Retina (tissue), 1 donor: ENCODE measurements at places on chromosomes 2 and 18.

- DNase-seq = peak; percentile 89
These were observed at the start of gene PDE11A for GRCh38 chr2:178072383-178073301. Gene PDE11A, minus strand, starts transcription at chr2:178072777. Its CDS starts 340 bp downstream, at chr2:178072437.

GRCh38 chr18:39994498-39994897 lies 1960.5 kb upstream of the PIK3C3 start:
- no peak for DNase-seq

DNA sequence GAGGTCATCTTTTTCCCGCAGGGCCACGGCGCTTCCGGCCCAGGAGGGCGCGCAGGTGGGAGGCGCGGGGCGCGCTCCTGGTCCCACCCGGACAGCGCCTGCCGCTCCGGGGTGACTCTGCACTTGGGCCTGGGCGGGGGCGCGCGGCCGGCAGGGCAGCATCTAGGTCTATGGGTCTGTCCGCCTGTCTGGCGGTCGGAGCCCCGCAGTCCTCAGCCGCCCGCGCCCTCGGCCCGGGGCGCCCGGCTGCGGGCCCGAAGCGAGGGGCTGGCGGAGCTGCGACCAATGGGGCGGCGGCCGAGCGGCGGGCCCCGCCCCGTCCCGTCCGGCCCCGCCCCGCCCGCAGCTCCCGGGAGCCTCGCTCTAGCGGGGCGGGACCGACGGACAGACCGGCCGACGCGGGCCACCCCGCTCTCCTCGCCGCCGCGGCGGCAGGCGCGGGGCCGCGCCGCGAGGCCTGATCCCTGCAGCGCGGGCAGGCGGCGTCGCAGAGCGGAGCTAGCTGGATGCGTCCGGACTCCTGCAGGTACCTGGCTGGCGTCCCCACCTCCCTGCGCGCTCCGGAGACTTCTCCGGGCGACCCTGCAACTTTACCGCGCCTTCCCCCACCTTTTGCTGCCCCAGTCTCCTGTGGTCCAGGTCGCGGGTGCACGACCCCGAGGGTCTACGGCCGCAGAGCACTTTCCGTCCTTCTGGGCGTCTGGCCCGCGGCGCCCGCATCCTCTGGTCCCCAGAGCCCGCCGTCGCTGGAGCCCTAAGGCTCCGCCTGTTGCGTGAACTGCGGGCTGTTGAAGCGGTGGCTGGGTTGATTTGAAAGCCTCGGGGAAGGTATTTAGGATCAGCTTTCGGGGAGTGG lies at the start of gene KCNS3:
KCNS3 (plus strand) TSS at position 387 of the 856 bp plus-strand sequence. CDS start 52,342 bp downstream, outside the sequence.
- peak; percentile 78 for DNase-seq

DNA sequence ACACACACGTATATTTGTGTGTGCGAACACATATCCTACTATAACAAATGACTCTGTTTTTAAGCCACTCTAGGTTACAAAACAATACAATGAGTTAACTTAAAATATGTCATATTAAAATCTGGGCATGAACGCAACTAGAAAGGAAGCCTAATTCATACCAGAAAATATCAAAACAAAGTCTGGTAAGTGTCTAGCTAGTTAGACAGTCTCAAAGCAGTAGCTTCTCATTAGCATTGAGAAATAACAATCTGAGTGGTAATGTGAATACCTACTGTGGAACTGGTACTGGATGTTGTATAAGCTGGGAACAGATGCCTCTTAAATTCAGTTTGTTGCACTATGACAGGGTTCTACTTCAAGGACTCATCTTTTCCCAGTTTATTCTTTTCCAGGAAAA lies 32.5 kb upstream of the WIPF1 start:
- DNase-seq = no peak

DNA sequence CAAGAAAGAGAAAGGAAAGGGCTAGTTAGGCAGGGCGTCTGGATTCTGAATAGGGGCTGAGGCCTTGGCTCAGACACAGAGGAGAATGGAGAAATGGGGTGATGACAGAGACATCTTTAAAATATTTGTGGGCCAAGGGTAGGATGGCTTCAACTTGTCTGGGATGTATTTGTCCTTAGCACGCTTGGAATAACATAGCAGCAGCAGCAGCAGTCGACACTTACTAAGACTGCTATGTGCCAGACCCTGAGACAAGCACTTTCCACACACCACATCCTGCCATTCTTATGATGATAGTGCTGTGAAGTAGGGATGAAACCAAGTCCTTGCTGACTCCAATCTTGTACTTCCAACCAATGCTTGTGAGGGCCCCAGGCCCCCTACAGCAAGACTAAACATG lies 2.6 kb downstream of the IL1RL1 start:
- no peak for DNase-seq

GRCh38 chr2:233402346-233402745 lies 48.1 kb downstream of the DGKD start:
- no peak for DNase-seq

GRCh38 chr2:204680576-204680975 lies 135.3 kb downstream of the PARD3B start:
- DNase-seq = no peak

DNA sequence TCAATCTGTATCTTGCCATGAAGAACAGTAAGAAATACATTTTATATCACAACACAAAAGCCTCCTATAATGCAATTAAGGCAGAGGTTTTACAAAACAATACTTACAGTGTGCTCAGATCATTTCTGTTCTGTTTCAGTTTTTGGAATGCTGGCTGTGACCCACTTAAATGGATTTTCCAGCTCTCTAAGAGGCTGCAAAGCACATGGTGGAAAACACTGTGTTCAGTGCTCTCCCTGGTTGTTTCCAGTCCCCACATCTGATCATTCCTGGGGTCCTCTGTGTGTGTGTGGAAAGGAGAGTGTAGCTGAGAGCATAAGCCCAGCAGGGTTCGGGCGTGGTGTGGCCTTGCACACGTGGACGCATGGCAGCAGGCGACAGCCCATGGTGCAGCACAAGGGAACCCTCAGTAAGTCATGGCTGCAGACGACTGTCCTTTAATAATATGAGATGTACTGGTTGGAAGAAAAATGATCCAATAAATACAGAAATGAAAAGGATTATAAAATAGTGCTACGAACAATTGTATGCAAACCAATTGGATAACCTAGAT lies 95.6 kb downstream of the FAM210A start:
- DNase-seq = no peak

DNA sequence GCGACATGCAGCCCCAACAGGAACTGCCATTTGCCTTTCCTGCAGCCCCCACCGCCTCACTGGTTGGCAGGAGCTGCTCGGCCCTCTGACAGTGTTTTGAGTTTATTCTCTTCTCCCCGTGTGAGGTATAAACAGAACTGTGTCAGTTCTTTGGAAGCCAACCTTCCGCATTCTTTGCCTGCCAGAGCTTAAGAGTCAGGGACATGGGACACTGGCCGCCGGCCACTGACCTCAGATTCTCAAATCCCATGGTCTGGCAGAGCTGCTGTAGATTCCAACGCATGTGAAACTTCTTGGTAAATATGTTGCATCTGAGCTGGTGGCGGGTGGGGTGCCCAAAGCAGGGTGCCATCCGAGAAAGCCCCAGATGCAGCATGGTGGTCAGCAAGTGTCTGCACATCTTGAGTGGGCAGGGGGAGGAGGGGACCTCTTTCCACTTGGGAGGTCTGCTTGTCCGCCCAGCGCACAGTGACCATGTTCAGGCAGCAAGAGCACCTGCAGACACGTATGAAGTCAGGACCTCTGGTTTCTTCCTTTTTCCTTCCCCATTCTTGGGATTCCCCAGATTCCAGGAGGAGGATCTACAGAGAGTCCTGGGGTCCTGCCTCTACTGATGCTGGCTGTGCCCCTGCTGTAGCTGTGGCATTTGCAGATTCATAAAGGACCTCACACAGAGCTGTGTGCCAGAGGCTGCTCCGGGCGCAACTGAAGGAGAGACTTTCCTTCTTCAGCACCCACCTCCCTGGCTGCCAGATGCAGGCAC lies 23.8 kb downstream of the ASB18 start:
- no peak for DNase-seq

- peak; percentile 32 for DNase-seq
These were observed 141.9 kb downstream of the ANKRD44 start for GRCh38 chr2:197168705-197169104.

GRCh38 chr2:110657724-110658305 lies 20.0 kb downstream of the BUB1 start:
- DNase-seq = no peak

DNA sequence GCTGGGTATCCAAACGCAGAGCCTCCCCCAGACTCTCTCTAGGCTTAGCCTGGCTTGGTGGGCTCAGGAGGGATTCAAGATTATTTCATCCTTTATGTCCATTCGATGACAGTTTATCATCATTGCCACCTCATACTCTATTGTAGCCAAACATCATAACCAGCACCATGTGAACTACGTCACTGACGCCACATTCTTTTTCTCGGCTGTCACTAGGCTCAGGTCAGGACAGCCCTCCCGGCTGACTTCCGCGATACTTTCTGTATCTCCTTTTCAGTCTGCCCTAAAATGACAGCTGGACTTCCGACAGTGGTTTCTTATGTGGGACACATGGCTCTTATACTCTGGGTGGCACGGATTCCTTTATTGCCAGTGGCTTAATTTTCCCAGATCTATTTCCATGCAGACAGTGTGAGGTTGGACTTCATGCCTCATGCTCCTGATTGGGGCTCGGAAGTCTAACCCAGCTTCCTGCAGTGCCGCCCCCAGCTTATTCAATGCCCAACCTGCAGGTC lies 39.8 kb upstream of the SMIM21 start:
- no peak for DNase-seq

DNA sequence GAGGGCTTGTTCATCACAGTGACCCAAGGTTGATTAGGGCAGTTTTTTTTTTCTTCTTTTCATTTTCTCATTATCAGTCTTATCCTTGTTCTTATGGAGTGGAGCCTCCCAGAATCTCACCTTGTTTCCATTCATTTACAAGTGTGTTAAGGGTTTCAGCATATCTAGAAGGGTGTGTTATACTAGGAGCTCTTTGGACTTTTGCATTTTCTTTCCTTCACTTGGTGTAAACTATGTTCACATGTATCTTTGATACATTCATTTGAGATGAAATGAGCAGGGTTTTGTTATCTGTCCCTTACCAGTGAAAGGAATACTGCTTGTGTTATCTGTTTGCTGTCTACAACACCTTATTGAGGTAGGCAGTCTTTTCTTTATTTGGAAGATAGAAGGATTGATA lies 96.7 kb downstream of the WDR7 start:
- no peak for DNase-seq

- no peak for DNase-seq
These were observed 34.7 kb downstream of the SFXN5 start for GRCh38 chr2:73036766-73037165.

DNA sequence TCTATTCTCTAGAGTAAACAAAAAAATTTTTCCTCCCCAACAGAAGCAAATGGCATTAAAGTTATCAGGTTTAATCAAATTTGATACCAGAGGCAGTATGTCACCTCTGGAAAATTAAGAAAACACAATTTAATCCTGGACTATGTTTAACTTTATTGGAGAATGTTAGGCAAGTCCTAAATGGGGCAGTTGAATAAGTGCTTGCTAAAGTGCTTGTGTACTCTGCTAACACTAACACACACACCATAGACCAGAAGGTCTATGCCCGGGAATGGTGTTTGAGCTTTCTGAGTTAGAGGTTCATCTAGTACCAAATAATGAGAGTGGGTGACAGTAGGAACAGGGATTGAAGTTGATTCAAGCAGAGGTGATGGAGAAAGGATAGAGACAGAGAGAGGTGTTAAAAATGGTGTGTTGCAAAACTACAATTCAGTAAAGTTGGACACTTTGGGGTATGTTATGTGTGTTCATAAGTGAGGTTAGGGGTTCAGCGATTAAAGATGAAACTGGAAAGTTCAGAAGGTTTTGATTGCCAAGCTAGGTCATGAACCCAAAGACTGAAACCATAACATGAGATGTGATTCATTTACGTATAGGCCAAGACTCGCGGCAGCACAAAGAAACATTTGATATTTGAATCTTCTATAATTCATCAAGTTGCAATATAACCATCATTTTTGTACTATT lies 40.5 kb upstream of the PEX13 start:
- no peak for DNase-seq

GRCh38 chr2:15893689-15894480 lies 46.5 kb upstream of the MYCN start:
- DNase-seq = no peak
